Stimulated activated CD4-positive, alpha-beta T cell treated with anti-CD3 and anti-CD28 coated beads, Interleukin-1b, Interleukin-23, amount 100 ng/mL, for 48 hours (primary cell): ENCODE measurements at places on chromosomes 3 and 15.

DNA sequence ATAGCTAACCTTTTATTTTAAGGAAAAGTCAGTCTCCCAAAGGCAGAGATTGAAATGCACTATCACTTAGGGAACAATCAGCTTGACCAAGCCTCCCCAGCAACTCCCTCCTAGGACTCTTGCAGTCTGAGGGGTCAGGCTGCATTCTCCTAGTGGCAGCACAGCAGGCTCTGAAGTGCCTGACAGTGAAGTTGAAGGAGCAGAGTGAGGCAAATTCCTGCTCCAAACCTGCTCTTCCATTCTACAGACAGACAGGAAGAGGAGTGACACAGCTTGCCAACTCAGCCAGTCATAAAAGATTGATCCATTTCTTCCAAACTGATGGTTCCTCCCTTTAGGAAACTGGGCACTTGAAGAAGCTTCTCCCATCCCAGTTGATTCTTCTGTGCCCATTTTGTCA lies 43.9 kb upstream of the SMAD3 start:
- DNase-seq: no peak

DNA sequence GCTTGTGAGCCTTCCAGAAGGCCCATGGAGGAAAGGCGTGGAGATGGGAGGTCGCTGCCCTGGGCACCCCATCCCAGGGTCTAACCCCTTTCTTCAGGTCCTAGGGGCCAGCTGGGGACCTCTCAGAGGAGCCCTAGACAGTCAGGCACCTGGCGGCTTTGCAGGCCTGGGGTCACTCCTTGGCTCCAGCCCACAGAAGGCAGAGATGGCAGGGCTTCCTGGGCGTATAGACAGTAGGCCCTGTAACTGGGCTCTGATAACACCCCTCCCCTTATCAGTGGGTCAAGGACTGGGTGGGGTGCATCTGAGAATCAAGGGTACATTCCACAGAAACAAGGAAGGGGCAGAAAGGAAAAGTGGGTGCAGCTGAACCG lies 16.7 kb downstream of the ZDHHC19 start:
- no peak for DNase-seq

DNA sequence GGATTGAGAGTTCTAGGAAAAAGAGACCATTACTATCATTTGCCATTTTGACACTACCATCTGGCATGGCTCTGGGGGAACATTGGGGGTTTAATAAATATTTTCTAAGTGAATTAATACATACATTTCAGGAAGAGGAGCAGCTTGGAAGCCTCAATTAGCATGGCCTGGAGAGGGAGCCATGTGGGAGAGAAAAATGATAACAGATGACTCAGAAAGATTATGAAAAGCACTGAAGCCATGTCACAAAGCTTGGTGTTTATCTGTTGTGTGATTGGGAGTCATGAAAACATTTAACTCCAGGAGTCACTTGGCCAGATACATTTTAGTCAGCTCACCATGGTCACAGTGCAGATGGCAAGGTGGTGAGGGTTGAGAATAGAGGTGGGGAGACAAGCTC lies 121.0 kb downstream of the SSR3 start:
- DNase-seq: no peak

DNA sequence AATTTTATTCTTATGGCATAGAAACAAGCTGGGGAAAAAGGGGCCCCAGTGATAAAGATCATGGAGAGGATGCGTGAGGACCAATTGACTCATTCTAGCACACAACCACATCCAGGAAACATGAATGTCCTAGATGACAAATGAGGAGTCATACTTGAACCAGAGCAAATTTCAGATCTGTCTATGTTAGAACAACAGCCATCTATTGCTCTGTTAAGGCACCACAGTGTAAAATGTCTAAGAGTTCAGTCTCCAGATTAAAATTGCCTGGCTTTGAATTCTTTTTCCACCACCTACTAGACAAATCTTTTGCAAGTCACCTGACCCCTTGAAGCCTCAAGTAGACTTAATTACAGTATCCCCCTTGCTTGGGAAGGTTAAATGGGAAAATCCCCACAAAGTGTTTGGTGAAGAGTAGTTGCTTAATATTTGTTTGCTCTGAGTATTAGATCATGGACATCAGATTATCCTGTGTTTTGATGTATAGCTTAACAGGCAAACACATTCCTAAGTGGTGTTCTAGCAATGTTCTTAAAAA lies 258.7 kb upstream of the TGFBR2 start:
- peak; percentile 49 for DNase-seq

- peak; percentile 6 for DNase-seq
Observed at GRCh38 chr3:109563149-109563548, 225.8 kb upstream of the DPPA4 start.

- no peak for DNase-seq
Observed at GRCh38 chr3:85571835-85572234, 613.0 kb downstream of the CADM2 start.

DNA sequence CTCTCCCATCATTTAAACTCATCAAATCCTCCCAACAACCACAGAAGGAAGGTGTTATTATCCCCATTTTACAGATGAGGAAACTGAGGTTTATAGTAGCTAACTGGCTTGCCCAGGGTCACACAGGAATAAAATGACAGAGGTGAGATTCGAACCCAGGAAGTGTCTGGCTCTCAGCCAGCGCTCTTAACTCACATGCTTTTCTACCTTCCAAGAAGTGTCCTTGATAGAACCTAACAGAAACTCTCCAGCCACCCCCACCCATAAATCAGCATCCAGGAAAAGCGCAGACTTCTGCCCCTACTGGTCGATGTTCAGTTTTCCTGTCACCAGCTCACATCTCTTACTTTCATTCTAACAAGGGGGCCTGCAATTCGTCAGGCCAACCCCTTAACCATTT lies 51.7 kb downstream of the SPATA12 start:
- no peak for DNase-seq

GRCh38 chr15:37037850-37038715 lies 62.3 kb downstream of the MEIS2 start:
- no peak for DNase-seq

DNA sequence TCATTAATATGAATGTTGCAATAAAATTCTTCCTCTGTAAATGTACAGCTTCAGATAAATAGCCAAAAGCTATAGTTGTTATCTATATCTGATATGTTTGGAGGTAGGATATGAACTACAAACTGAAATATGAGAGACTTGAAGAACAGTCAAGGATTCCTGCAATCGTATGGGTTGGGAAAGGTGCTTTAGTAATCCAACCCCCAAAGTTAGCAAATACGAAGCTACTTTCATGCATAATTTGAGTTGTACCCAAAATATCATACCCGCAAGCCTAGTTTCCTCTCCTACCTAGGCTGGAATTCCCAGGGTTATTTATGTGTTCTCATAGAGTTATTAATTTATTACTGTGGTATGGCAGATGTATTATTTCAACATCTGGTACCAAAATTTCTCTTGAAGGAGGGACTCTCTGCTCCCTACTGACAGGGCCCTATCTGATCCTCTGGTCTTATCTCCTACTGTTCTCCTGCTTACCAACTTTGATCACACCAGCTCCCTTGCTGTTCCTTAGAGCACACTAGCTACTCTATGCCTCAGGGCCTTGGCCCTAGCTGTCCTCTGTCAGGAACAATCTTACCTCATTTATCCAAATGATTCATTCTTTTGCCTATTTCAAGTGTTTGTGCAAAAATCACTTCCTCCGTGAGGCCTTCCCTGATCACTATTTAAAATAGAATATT lies 140.4 kb upstream of the CCDC54 start:
- no peak for DNase-seq

DNA sequence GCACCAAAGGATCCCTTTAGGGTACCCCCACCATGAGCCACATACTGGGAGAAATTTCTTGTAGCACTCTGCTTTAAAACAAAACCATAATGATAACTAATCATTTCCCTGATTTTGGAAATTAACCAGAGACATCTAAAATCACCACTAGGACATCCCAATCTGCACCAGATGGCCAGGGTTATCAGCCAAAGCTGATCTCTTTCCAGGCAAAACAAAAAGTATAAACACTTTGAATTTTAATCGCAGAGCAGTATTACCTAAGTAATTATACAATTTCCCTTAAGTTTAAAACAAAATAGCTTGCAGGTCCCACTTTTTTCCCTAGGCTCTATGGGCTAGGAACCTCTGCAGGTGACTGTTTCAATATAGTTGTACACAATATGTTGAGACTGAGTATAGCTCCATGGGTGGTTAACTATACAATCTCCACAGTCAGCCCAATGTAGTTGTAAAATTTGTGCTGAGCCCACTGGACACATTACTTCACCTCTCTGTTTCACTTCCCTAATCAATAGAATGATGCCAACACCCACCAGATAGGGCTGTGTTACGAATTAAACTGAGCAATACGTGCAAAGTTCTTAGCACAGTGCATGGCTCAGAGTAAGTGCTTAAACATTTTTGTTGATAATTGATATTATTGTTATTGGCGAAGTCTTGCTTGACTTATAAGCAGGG lies 629 bp upstream of the NOX5 start:
- no peak for DNase-seq

DNA sequence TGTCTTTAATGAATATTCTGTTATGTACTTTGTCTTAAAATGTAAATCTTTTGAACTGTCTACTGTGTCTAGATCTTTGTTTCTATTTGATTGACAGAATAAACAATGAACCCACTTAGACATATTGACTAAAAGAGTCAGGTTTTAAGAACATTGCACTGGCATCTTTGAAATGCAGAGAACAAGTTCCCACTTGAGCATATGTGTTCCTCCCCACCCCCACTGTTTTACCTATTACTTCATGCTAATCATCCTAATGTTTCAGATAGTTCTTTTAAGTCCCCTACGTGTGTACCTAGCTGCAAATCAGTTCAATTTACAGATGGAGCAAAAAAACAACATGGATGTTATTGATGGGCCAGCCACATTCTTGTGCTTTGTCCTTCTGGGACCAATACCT lies 11.7 kb upstream of the TCF12 start:
- no peak for DNase-seq

GRCh38 chr15:70853318-70853972 lies 512 bp downstream of the LARP6 start:
- peak; percentile 5 for DNase-seq

- no peak for DNase-seq
Observed at GRCh38 chr15:35857567-35858226, 311.7 kb upstream of the DPH6 start.

GRCh38 chr15:78131295-78132061 lies at the start of gene CIB2:
CIB2 (minus strand) TSS chr15:78131445; CDS start chr15:78131215, 230 bp downstream.
- DNase-seq: peak; percentile 70

GRCh38 chr3:10496121-10496863 lies 9.1 kb downstream of the ATP2B2 start:
- no peak for DNase-seq

- no peak for DNase-seq
Observed at GRCh38 chr15:52252781-52253180, 42.8 kb downstream of the MYO5C start.

DNA sequence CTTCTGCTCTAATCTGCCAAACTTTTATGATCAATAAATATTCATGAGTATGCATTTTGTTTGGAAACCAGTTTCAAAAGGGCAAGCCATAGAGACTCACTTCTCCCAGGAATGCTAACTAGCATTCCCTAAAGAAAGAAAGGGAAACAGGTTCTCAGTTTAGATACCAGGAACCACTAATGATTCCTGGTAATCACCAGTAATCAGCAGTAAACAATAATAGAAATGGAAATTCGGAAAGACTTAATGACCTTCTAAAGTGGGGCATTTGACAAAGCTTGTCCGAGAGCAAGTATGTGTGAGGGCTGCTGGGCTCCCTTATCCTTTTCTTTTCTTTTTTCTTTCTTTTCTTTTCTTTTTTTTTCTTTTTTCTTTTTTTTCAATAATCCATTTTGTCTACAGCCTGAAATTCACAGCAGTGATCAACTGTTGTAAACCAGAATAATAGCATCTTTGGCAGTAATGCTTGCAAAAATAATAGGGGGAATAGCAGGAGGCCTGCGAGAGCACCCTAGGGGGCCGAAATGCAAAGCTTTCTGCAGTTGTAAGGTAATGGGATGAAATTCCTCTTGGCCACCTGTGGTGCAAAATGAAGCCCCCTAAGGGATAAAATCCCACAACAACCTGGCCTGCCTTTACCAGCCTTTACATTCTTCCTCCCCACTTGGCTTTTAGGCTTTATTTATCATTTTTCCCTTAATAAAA lies 253.2 kb downstream of the ZPLD1 start:
- no peak for DNase-seq

DNA sequence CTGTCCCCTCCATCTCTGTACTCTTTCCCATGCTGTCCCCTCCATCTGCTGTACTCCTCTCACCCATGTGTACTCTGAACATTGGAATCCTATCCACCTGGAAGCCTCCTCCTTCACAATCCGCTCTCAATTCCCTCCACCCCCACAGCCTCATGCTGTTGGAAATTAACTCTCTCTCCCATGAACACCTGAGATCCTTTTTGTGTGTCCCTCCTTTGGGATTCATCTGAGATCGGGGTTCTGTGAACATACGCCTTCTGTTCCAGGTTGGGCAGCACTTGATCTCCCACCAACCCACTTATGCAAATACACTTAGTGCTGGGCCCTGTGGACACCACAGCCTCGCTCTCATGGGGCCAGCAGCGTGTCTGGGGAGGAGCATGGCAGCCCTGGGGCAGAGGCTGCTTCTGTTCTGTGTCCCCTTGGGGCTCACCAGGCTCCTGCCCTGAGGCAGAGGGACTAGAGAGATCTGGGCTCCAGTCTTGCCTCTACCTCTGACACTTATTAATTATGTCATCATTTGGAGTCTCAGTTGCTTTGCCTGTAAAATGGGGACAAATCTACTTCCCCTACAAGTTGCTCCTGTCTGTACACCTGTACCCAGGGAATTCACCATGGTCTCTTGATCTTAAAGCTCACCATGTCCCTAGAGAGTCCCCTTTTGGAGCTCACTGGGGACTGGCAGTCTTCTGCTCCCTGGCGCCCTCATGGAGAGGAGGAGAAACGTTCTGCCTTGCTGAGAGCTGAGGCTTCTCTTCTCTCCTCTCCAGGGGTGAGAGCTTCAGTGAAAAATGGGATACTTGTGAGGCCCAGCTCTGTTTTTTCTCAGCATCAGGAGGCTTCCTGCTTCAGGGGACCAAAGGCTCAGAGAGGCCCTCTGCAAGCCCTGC lies 42.7 kb downstream of the ITGA11 start:
- DNase-seq: no peak

GRCh38 chr15:39442898-39443297 lies 138.0 kb upstream of the THBS1 start:
- DNase-seq: no peak

DNA sequence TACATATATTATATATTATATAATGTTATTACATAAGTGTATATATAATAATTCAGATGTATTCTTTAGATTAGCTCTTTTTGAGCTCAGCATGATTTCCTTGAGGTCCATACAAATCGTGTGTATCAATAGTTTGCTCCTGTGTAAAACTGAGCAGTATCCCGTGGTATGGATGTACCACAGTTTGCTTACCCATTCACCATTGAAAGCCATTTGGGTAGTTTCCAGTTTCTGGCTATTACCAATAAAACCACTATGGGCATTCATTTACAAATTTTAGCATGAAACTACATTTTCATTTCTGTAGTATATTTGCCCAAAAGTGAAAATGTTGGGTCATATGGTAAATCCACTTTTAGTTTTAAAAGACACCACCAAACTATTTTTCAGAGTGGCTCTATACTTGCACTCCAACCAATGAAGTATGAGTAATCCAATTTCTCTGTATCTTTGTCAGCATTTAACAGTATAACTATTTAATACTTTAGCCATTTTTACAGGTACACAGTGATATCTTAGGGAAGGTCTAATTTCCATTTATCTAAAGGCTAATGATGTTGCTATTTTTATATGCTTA lies 1361.4 kb upstream of the GBE1 start:
- DNase-seq: no peak
